ENCODE measurements at places on chromosomes 6 and 20.
A peak's percentile ranks its signal among the peaks of the same experiment; 100 is the strongest.

DNA sequence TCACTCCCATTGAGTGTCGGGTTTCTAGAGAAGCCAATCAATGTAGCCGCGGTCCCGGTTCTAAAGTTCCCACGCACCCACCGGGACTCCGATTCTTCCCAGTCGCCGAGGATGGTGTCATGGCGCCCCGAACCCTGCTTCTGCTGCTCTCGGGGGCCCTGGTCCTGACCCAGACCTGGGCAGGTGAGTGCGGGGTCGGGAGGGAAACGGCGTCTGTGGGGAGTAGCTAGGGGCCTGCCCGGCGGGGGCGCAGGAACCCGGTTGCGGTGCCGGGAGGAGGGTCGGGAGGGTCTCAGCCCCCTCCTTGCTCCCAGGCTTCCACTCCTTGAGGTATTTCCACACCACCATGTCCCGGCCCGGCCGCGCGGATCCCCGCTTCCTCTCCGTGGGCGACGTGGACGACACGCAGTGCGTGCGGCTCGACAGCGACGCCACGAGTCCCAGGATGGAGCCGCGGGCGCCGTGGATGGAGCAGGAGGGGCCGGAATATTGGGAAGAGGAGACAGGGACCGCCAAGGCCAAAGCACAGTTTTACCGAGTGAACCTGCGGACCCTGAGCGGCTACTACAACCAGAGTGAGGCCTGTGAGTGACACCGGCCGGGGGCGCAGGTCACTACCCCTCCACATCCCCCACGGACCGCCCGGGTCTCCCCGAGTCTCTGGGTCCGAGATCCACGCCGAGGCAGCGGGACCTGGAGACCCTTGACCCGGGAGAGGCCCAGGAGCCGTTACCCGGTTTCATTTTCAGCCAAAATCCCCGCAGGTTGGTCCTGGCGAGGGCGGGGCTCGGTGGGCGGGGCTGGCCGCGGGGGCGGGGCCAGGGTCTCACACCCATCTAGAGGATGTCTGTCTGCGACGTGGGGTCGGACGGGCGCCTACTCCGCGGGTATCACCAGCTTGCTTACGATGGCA, 35.2 kb upstream of the HLA-G start:
- no peak for DNase-seq

- no peak for DNase-seq
These were observed 296.9 kb downstream of the HIVEP2 start for GRCh38 chr6:142648036-142648451.

DNA sequence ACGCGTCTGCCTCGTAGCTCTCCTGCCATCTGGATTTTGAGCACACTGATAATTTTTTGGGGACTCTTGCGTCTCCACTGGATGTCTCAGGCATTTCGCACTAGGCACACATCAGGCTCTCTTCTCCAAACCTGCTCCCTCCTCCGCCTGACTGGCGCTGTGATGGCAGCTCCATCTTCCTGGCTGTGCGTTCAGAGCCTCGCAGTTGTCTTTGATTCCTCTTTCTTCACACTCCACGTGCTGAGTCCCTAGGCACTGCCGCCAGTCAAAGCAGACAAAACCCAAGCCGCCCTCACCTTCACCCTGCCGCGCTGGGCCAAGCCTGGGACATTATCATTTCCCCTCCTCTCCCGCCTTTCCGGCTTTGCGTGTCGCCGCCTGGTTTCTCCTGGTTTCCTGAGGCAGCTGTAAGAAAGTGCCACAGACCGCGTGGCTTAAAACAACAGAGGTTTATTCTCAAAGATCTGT, 778 bp downstream of the PSMG4 start:
- DNase-seq, result no peak

DNA sequence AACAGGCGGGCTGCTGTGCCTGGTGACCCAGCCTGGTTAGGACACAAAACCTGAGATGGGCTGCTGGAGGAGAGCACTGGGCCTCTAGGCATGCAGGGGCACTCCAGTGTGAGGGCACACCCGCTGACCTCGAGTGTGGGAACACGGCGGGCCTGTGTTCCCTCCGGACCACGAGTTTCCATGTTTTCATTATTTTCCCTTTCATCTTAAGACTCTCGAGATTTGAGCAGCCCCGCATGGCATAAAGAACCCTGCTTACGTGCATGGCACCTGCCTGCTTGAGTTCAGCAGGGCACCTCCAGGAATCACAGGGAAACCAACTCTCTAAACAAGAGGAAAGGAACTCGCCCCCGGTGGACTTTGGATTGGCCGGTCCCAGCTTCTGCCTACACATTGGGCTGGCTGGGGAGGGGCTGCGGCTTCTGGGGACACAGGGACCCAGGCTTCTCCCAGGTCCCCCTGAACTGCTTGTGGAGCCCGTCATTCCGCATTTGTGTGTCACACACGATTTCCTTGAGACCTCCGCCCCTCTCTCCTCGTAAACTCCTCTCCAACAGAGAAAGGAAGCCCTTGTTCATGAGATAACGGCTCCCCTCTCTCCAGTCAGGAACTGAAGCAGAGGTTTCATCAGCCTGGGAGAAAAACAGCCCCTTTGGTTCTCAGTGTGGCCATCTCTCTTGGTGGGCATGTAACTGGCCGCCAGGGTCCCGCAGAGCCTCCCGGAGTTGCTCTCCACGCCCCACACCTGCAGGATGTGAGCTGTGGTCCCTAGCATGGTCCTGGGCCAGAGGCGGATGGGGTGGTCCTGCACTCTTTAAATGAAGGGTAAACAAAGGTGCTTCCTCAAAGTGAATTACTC, 181.8 kb downstream of the TTLL2 start:
- no peak for DNase-seq

DNA sequence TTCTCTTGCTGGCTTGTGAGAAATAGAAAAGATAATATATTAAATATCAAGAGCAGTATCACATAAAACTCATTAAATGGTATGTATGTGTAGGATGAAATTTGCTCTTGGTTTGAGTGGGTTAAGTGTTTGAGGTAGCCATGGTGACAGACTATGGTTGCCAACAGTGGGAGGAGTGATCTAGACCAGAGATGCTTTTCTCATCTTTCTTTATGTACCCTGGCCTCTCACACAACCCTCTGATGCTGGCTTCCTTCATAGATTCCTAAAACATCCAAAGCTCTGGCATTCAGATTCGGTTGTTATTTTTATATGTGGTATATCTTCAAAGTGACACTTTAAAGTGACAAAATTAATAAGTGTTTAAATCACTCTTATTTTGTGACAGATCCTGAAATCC, 9.0 kb upstream of the MLIP start:
- DNase-seq, result no peak

- DNase-seq, result no peak
These were observed 115.2 kb upstream of the HMGCLL1 start for GRCh38 chr6:55694148-55694547.

DNA sequence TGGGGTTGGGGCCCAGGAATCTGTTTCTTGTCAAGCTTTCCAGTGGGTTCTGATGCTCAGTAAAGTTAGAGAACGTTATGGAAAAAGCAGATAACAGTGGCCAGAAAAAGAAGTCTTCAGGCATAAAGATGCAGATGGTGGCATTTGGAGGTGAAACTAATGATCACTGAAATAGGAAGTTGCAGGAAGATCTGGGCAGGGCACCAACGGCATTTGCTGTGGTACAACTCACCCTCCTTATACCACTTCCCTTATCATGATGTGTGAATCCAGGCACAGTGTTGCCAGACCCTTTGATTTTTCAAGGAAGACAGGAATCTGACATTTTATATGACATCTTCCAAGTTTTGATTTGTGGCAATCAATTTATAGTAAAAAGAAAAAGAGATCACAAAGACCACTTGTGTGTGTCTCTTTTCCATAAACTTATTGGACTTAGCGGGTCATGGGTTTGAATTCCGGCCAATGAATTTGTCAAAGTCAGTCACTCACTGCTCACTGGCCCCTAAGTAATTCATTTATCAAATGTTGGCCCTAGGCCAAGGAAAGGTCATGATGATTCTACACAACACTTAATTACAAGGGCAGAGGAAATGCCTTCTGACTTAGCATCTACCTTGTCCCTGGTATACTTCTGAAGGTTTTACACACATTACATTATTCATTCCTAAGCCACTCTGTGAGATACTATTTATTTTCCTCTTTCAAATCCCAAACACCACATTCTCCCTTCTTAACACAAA, 37.6 kb downstream of the LAMP5 start:
- DNase-seq, result no peak

GRCh38 chr6:81105998-81106397, 646.5 kb downstream of the TENT5A start:
- DNase-seq, result no peak

GRCh38 chr20:10093087-10093591, 58.4 kb downstream of the ANKEF1 start:
- DNase-seq, result peak; percentile 77

GRCh38 chr6:115592025-115592424, 468.7 kb downstream of the FRK start:
- no peak for DNase-seq

GRCh38 chr20:12577213-12577612, 431.6 kb upstream of the SPTLC3 start:
- no peak for DNase-seq

DNA sequence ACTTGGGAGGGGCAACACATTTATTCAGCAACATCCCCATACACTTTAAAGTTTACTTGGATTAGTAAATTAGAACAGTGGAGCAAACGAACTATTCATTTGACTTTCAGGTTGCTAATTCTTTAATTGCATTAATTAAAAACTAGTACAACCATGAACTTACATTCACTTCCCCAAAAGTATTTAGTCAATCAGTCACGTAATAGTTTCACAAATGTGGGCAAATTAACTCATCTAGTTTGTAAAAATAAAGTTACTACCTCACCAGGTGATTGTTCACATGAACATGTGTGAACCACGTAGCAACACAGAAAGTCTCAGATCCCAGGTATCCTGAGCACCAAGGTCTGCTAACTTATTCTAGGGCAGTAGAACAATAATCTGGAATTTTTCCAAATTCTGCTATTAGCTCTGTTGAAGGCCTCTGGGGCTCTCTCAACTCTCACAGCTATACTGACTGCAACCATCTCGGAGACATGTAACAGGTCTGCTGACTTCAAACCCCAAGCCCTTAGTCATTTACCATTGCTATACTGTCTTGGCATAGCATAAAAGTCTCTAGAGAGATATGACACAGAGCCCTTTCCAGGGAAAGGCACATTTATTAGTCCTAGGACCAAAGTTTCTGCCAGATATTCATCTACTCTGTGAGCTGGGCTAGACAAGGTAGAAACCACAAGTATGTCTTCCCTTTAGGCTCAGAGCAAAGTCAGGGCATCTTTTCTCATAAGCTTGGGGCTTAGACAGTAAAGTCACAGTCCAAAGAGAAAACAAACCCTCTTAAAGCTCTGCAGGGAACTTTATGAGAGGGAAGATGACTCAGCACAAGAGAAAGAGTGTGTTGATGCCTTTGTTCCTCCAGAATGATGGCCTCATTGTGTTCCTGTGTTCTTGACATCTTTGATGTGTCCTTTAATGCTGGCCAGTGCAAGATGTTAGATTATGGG, 50.9 kb upstream of the CCDC28A start:
- DNase-seq, result no peak

DNA sequence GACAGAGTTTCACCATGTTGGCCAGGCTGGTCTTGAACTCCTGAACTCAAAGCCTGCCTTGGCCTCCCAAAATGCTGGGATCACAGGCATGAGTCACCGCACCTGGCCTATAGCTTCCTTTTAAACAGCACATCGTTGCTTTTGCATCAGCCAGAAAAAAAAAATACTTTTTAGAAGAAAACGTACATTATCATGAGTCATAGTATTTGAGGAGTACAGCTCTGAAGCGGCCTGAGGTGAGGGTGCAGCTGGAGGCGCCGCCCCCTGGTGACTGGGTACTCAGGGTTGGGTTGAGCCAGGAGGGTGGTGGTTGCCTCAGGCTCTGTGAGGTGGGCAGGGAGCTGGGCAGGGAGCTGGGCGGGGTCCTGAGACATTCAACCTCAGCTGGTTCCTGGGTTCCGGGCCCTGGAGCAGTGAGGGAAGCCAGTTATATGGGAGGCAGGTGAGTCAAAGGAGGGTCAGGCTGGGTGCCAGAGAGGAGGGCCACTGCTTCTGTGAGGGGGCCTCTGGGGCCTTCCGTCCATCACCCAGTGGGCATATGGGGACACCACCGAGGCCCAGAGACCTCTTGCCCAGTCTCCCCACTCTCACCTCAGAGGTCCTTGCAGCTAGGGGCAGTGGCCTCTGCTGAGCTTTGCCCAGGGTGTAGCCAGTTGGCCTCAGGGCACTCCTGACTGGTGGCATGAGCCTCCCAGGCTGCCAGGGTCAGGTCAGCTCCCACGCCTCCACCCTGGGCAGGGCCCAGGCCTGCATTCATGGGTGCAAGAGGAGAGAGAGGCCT, 11.7 kb upstream of the ID1 start:
- DNase-seq, result peak; percentile 100

GRCh38 chr6:136037876-136038460, 186.5 kb downstream of the PDE7B start:
- no peak for DNase-seq

DNA sequence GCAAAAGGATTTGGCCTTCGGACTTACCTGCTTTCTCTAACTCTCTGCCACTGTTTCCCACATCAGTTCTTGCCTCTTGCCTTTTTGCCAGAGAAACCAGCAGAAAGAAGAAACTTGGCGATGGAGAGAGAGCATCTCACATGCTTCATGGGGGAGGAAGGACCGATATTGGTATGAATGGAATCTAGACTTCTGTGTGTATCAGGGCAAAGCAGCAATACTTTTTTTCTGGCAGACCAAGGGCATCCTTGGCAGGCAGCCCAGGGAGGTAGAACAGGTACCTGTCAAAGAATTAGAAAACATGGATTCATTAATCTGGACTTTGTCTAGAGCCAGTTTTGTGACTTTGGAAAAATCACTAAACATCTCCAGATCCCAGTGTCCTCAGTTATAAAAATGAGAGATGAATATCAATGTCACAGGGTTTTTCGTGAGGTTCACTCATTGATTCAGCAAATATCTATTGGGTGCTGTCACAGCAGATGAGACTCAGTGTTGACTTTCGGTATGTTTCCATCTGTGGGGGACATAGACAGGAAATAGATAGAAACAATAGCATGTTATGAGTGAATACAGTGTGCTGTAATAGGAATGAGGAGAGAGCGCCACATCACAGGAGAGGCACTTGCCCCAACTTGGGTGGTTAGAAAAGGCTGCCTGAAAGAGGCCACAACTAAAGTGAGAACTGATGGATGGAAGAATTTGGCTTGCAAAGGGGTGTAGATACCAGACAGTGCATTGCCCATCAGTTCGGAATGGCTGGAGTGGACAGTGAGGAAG, 114.1 kb downstream of the CD83 start:
- no peak for DNase-seq

GRCh38 chr20:20677186-20677585, 35.3 kb downstream of the RALGAPA2 start:
- DNase-seq, result no peak

DNA sequence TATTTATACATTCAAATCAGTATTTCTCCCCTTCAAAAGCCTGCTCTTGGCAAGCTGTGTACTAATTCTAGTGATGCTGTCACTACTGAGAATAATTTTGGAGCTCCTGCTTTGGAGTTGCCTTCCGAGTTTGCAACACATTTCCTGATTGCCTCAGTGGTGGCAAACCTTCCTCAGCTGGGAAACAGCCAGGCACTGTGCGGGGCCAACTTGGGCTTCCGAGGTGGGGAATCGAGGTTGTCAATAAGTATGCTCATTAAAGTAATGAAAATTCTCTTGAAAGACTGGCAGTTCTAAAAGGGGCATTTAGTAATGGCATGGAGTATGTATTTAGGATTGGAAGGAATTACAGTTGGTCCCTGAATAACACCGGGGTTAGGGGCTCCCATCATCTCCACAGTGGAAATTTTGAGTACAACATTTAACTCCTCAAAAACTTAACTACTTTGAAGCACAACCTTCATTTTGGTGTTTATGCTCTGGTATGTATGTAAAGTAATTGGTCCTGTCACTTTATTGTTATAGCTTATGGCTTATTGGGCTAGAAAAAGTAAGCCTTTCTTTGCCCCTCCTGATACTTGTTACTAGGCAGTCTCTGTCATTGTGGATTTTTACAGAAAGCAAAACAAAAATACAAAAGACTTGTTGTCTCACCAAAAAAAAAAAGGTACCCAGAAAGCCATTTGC, 2.7 kb downstream of the PAQR8 start:
- DNase-seq, result no peak

Data from RWPE2 (cell line).